NCI-H526 (cell line): ENCODE measurements at places on chromosomes 11 and 22.

DNA sequence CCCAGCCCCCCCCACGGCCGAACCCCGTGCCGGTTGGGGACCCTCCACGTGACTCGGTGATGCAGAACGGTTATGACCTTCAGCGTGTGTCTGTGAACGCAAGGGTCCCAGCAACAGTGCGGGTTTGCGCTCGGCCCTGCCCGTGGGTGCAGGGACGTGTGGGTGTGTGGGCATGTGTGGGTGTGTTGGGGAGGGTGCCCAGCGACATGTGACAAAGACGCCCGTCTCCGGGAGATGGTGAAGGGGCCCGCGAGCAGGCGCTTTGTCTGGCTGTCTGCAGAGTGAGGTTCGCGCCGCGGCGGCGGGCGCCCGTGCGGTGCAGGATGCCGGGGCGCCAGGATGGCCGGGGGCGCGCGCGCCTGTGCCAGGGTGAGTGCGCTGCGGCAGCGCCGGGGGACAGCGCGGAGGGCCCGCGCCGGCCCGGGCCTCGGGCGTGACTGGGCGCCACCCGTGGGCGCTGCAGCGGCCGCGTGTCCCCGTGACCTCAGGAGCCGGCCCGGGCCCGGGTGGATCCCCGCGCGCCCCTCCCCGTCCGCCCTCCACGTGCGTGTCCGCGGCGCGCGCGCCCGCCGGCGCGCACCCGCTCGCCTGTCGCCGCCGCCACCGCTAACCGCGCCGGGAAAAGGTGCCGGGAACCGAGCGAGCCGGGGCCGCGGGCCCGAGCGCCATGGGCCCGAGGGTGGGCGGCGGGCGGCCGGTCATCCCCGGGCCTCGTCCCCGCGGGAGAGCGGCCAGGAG lies at the start of gene LRFN4:
Gene LRFN4, plus strand, starts transcription at position 569 of the 738 bp plus-strand sequence. CDS start 681 bp downstream, outside the sequence.
- DNase-seq: peak; percentile 83

- no peak for DNase-seq
Observed at GRCh38 chr11:132310390-132311375, 940.3 kb downstream of the NTM start.

DNA sequence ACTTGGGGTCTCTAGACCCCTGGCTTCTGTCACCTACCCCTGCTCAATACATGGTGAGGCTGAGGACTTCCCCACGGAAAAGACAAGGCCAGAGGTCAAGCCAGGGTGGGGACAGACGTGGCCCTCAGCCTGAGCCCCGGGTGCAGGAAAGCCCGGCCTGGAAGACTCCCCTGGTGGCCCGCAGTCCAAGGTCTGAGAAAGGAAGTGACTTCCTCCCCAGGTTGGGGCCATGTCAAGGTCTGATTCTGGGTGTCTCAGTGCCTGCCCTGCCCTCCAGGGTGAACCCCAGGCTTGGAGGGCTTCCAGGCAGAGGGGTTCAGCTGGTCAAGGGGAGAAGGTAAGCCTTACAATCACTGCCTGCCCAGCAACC lies 3.9 kb downstream of the CTSD start:
- DNase-seq: no peak

DNA sequence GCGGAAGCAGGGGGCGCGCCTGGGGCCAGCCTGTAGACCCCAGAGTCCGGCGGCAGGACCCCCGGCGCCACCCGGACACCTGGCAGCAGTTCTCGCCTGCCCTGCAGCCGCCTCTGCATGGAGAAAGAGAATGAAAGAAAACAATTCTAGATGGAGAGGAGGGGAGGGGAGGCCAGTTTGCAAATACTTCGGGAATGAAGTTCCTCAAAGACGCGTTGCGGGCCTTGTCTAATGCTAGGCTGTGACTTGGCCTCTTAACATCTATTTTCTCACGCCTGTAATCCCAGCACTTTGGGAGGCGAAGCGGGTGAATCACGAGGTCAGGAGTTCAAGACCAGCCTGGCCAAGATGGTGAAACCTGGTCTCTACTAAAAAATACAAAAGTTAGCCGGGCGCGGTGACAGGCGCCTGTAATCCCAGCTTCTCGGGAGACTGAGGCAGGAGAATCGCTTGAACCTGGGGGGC lies 2.1 kb upstream of the BARX2 start:
- DNase-seq: no peak

DNA sequence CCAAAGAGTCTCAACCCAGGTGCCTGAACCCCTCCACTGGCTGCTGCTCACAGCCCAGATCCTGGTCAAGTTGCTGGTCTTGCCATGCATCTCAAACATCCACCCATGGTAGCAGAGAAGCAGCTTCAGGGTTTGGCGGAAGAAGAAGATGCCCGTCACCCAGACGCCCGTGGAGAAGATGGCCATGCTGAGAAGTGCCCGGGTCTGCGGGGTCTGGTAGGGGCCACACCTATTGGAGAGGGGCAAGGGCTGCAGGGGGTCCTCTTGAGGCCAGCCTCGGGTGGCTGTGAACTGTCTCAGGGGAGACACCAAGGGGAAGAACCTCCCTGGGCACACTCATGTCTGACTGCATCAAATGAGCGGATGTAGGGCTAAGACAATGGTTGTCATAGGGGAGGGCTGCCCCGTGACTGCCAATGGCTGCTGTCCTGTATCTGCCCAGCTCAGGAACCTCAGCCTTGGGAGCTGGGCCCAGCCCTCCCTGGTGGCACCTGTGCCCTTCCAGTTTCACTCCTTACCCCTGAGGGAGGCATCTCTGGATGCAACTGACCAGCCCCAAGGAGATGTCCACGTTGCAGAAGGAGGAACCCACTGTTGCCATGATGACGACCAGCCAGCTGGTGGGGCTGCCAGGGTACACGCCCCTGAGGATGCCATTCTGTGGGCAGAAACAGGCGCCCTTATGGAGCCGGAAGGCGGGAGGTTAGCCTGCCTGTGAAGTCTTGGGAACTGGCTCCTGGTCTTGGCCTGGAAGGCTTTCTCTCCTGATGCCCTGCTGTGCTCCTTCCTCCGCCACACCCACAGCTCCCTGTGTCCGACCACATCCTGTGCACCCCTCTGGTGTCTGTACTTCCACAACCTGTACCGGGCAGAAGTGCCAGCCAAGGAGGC lies 1.2 kb downstream of the CPT1B start:
- DNase-seq: no peak
